ENCODE measurements at places on chromosomes 12 and 14.

DNA sequence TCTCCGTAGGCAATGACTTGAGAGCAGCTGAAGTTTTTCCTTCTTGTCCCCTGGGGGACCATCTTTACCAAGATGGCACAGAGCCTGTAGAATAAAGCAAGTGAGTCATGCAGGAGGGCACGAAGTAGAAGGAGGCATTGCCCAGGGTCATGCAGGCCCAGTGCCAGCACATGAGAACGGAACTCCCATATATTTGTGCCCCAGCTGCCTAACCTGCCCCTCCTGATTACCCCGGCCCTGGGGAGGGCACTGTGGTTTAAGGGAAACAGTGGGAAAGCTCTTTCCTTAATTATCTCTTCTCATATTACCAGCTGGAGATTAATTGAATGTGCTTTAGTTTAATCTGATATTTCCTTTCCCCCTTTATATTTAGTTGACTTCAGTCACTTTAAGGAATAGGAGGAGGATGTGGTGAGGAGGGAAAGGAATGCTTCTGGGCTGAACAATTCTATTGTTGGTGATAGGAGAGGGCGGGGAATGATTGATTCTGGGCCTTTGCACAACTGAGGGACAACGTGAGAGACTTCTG, 51.9 kb downstream of the RASSF8 start:
- DNase-seq: no peak

- no peak for DNase-seq
Observed at GRCh38 chr12:130018614-130019013, 114.8 kb upstream of the TMEM132D start.

- DNase-seq: no peak
Observed at GRCh38 chr14:60510254-60510950, 1.5 kb downstream of the SIX6 start.

- DNase-seq: no peak
Observed at GRCh38 chr12:47943623-47944340, 19.6 kb upstream of the TMEM106C start.

DNA sequence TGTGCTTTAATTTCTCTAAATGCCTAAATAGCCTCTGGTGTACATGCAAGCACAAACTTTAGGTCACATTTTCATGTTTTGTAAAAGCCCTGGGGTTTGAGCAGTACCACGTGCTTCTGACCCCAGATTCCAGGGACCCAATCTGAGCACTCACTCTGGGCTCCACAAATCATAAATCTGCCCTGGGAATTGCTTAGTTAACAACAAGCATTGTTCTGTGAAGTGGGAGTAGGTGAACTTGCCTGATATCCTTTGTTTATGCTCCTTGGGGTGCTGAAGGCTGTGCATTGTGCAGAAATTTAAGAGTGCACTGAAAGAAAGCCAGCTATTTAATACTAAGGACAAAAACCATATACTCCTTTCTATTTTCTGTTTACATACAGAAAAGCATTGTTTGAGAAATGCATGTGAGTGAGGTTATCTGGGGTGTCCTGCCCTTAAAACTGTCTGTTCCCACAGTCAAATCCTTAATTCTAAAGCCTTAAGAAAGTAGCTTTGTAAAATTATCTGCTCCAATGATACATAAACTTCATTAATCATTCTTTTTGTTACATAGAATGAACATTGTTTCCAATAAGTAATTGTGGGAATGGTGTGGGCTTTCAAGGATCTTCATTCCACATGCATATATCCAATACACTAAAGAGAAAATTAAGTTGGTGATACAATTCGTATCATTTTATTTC, 258.6 kb upstream of the NPAS3 start:
- peak; percentile 46 for DNase-seq

- DNase-seq: no peak
Observed at GRCh38 chr12:25054076-25054782, 105.3 kb upstream of the BCAT1 start.

DNA sequence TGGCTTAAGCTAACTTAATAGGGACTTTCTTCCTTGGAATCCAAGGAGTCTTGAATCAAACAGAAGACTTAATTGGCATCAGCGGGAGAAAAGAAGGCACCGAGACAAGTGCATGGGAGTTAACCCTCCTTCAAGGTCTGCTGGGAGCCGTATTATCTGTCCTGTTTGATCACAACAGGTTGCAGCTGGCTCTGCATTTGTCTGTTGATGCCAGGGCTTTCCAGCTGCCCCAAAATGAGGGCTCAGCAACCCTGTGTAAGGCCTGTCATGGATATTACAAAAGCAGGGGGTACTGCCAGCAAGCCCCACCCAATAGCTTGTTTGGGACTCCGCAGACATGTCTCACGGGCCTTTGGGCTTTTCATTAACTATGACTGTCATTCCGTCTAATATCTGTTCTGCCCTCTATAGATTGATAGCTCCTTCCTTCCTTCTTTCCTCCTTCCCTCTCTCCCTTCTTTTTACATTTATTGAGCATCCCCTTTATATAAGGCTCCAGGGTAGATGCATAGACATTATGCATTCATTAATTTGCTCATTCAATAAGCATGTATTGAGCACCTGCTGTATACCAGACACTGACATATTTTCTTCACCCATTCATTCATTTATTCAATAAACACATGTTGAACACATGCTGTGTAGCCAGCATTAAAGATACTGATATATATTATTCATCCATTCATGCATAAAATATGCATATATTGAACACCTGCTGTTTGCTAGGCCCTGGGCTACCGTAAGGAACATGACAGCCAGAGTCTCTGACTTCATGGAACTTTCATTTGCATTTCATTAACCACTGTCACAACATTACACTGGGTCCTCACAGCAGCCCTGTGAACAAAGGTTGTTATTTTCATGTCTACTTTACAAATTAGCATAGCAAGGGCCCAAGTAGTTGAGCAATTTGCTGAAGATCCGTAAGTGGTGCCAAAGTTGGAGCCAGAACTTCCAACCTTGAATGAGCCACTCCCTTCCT, 56.2 kb downstream of the SVOP start:
- no peak for DNase-seq

DNA sequence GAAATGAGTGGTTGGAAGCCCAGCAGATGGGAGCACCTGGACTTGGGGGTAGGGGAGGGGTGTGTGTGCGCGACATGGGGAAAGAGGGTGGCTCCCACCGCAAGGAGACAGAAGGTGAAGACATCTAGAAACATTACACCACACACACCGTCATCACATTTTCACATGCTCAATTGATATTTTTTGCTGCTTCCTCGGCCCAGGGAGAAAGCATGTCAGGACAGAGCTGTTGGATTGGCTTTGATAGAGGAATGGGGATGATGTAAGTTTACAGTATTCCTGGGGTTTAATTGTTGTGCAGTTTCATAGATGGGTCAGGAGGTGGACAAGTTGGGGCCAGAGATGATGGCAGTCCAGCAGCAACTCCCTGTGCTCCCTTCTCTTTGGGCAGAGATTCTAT, 9.2 kb downstream of the GABARAPL1 start:
- DNase-seq: no peak

DNA sequence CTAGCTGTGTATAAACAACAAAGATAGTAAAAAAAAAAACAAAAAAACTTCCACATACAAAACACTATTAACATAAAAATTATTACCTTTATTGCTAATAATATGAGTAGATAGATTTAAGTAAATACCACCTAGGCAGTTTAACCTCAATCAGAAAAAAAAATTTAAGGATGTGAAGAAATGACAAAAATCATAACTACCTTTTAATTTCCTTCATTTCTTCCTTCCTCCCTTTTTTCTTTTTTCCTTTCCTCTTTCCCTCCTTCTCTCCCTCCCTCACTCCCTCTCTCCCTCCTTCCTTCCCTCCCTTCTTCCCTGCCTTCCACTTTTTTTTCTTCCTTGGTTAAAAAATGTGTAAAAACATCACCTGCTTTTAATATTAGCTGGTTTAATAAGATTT, 81.7 kb downstream of the SOX5 start:
- no peak for DNase-seq

- DNase-seq: no peak
Observed at GRCh38 chr12:51216642-51217041, 1.2 kb downstream of the POU6F1 start.

DNA sequence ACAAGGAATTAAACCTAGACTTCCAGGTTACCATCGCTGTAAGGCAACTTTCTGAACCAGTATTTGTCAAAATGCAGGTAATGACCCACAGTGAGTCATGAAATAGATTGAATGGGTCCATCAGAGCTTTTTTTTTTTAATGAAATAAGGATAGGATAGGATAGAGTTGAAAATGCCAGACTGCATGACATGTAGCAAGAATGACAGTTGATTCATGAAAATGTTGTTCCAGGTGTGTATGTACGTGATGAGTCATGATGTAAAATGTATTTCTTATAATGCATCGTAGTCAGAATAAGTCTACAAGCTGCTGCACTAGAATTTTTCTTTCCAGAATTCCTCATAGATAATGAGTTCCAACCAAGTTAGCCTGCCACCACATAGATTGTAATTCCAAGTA, 184.4 kb upstream of the BCL2L14 start:
- peak; percentile 8 for DNase-seq

- no peak for DNase-seq
Observed at GRCh38 chr14:56027916-56028712, 90.1 kb upstream of the PELI2 start.

- DNase-seq: no peak
Observed at GRCh38 chr14:104349950-104350349, 211.6 kb downstream of the KIF26A start.

DNA sequence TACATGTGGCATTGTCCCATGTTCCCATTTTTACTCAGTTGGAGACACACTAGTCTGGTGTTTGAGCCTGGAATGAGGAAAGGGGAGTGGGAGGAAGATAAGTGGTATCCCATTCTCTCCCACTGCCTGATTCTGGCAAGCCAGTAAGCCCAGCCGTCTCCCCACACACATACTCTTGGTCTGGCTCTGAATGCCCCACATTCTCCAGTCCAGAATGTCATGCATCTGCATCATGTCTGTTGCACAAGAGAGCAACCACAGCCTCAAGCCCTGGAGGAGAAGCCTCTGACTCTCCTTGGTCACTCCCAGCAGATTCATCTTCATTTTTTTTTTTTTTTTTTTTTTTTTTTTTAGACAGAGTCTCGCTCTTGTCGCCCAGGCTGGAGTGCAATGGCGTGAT, 48.0 kb downstream of the DRAM1 start:
- DNase-seq: no peak

- DNase-seq: no peak
Observed at GRCh38 chr12:1622406-1622805, 6.6 kb upstream of the WNT5B start.

DNA sequence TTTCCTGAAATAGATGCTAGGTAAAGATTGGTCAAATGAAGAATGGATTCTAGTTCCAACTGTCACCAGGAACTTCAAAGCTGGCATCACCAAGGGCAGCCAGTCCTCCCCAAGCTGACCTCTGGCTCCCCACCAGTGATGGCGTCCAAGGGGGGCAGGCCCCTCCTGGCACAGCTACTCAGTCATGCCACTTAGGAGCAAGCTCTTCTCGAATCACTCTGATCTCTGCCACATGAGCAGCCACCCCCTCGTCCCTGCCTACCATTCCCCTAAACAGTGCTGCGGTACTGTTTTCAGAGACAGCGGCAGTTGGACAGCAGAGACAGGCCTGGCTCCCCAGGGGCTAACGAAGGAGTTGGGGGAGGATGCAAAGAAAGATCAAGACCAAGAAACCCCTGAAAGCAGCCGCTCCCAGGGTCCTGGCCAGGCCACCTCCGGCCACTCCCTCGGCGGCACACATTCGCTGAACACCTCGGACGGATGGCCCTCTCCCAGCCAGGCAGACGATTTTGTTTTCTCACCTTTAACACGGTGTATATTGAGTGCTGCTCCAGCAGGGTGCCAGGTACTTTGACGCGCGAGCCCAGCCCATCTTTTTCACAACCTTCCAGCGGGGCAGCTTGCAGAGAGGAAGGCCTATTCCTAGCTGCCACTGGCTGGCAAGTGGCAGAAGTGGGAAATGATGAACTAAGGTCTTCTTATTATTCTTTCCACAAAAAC, 47.4 kb downstream of the ARL6IP4 start:
- no peak for DNase-seq

GRCh38 chr12:54840244-54840865, 14.0 kb upstream of the MUCL1 start:
- no peak for DNase-seq

- DNase-seq: no peak
Observed at GRCh38 chr14:63295231-63295685, 23.5 kb downstream of the GPHB5 start.

Measured in NCI-H748 treated with DMSO at 0.1 percent for 48 hours (cell line).